ENCODE measurements at places on chromosomes 2 and 18. TPM values are rescaled to one million over a fixed set of nuclear protein-coding genes. Genes with fewer than 3 reads are reported as not detected.

DNA sequence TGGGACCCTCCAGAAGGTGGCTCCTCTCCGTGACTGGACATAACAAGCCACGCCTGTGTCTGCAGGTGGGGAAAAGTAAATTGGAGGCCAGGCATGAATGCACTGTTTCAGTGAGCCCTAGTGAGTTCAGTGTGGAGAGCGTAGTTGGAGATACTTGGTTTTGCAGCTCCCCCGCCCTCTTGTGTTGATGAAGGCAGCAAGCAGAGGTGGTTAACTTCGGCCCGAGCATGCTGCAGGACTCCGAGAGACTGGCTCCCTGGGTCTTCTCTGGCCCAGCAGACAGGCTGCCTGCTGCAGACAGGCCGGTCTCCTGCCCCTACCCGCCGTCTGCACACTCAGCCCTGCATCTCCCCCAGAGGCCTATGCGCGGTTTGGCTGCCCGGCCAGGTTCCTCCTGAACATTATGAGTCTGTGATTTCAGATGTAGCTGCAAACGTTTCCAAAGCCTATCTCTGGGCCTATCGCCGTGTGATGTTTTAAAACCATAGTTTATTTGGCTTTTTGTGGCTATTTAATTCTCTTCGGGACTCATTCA is 102.4 kb downstream of the LDLRAD4 start:
- DNase-seq, result no peak

DNA sequence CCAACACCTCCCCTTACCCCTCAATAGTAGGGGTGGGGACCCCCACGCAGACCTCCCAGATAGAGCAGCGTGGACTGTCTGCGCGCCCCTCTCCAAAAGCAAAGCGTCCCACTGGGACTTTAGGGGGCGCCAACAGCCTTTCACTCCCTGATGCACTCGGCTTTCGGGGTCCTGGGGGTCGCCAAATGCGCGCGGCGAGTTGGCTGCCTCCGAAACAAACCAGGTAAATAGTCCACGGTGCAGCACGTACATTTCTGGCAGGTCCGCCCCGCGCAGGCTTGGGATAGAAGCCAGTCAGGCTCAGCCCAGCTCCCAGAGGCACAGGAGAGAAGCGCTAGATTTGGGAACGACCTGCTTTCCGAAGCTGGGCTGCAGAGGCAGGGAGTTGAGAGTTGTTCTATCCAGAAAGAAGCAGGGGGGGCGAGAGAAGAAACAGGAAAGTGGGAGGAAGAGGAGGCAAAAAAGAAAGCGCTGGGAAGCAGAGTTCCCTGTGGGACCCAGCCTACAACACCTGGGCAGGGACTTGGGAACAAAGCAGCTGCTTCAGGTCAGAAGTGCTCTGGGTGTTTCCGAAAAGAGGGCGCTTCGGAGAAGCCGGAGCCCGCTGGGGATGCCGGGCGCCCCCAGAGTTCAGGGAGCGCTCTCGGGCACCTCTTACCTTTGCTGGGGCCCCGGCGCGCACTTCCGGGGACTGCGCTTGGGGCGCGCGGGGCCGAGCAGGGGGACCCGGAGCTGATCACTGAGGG is 544 bp downstream of the EVA1A start:
- no peak for DNase-seq

DNA sequence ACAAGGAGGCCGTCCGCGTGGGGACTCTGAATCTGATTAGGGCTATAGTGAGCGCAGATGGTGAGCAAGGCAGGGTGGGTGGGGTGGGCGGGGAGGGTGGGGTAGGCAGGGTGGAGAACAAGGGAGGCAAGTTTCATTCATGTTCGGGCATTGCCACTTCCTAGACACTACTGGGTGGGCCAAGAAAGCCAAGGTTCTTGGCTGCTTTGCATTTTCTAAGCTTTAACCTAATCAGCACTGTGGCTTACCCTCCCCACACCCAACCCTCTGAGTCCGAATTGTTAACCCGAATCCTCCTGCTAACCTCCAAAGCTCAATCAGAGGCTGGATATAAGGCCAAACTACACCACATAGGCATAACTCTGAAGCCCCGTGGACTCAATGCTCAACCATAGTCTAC is 18.1 kb downstream of the MROH2A start:
- DNase-seq, result no peak

DNA sequence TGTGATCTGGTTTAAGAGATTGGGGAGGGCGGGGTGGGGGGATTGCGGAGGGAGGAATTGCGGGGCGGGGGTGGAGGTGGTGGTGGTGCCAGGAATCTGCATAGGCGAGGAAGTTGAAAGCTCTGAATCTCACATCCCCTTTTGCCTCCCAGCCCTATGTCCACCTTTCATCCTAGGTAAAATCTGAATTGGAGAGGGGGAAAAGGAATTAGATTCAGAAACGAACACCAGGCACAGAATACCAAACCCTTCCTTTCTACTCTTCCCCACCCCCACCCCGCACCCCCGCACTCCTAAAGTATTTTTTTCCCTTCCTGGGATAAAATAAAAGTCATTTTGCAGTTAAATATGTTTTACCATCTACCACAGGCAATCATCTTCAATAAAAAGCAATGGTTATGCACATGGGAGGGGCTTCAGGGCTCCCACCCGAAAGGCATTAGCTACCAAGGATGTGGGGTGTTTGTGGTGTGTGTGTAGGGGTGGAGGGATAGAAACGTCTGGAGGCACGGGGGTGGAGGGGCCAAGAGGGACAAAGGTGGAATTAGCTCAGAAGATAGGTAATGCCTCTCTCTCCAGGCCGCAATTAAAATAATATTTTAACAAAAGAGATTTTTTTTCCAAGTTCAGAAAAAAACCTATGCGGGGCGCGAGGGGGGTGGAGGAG is 1.8 kb downstream of the IGFBP5 start:
- no peak for DNase-seq

DNA sequence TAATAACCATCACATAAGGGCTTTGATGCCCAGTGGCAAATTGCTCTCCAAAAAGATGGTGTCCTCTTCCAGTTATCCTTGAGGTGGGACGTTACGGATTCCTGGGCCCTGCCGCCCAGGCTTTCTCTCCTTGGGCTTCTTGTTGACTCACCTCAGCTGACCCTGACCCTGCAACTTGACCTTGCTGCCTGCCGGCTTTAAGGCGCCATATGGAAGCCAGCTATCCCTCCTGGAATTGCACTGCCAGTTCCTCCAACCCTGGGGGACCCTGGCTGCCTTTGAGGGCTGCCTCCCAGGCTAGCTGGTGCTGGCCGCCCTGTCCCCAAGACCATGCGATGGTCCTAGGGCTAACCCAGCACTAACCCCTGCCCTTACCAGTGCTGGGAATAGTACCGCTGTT is 28.3 kb upstream of the B3GNT7 start:
- DNase-seq, result no peak

GRCh38 chr2:147364597-147364996 is 480.2 kb upstream of the ACVR2A start:
- no peak for DNase-seq

- no peak for DNase-seq
Observed at GRCh38 chr2:215983581-215984351, 29.6 kb downstream of the MREG start.

DNA sequence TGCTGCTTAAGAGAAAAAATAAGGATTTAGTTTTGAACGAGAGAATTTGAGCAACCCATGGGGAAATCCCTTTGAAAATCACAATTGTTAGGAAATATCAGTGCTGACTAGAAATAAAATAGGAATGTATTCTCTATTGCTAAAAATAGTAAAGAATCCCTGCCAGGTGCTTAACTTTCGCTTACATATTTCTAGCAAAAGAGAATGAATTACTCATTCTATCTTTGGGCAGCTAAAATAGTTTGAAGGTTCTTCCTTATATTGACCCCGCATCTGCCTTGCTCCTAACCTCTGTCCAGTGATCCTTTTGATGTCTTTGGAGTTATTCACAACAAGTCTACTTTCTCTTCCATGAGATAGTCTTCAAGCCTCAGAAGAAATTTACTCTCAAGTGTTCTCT is 103.8 kb downstream of the PLCL1 start:
- DNase-seq, result no peak

GRCh38 chr2:207055257-207055656 is 110.5 kb downstream of the KLF7 start:
- DNase-seq, result no peak

DNA sequence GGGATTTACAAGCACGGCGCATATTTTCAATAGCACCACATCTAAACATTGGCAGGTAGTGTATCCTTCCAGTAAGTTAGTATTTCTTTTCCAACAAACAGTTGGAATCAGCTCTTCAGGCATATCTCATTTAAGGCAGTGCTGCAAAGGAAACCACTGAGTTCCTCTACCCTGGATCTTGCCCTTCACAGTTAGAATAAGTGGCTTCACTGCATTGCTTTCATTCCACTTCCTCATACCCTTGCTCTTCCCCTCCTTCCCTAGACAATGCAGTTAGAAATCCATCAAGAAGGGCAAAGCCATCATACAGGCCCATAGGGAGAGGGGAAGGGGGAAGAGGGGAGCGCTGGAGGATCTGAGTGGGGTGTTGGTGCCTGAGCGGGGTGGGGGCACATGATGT is 173.7 kb downstream of the FBXO15 start:
- no peak for DNase-seq

DNA sequence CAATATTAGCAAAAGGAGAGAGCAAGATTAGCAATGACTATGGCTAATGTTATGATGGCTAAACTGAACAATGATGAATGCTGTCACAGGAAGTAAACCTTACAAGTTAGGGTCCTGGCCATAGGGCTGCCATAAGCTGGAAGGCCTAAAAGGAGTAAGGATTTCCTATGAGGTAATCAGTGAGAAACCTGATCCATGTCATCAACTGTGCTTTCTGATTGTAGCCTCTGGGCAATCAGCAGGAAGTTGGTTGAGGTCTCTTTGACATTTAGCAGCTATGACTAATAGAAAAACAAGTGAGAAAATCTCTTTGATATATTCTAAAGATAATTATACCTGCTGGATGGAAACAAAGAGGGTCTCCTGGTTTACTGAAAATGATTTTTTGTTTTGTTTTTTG is 193.0 kb downstream of the RAB3GAP1 start:
- no peak for DNase-seq

GRCh38 chr18:63138436-63139340 is 180.9 kb downstream of the BCL2 start:
- DNase-seq, result no peak

DNA sequence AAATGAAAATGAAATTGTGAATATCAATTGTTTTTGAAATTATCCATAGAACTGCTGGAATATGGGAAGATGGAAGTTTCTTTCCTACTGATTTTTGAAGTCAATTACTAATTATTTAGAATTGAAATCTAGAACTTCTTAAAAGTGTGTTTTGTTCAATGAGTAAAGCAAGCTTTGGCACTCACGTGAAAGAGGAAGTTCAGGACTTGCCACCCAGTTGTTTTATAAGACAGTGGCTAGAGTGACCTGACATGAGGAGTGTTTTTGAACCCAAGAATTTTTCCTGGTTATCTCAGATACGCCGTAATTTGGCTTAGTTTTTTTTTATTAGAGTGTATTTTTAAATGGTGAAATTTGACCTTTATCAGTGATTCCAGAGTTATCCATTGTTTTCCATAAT is 3.5 kb downstream of the MXD1 start:
- DNase-seq, result no peak

- DNase-seq, result no peak
Observed at GRCh38 chr2:167279810-167280209, 391.5 kb downstream of the XIRP2 start.

DNA sequence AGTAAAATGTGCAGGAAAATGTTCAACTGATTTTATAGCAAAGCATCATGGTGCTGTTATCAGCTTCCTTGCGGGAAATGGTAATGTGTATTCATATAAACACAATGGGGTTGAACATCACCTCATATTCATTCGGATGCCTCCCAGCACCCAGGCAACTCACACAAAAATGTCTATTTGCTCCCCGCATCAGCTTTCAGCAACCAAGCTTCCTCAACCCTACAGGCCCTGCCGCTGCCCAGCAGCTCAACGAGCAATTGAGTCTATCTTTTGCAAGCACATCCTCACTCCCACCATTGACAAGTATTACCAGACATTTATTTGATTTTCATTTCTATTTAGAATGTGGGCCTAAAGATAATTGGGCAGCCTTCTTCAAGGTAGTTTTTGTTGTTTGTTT is 2161.4 kb upstream of the PIK3C3 start:
- no peak for DNase-seq

- no peak for DNase-seq
Observed at GRCh38 chr2:109695290-109695689, 81.1 kb downstream of the SOWAHC start.

- no peak for DNase-seq
Observed at GRCh38 chr2:130850788-130851623, 14.3 kb downstream of the ARHGEF4 start.

DNA sequence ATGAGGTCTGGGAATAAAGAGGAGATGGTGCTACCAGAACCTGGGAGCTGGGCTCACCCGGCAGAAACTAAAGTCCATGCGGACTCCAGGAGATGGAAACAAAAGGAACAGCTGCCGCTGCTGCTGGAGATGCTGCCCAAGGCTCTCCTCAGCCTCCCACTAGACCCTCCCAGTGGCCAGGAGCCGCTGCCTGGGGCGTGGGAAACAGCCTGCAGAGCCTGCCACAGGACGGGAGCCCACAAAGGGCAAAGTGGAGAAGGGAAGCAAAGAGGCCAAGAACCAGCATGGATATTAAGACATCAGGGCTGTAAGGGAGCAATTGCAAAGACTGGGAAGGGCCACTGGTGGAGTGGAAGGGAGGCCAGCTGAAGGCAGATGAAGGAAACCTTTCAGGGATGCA is 179.6 kb downstream of the NCK2 start:
- DNase-seq, result no peak

GULP1 gene
- not detected for polyA plus RNA-seq

MAP4K3 gene
- polyA plus RNA-seq, result 2.7 TPM

TMEM163 gene
- polyA plus RNA-seq, result 0.45 TPM

CLEC4F gene
- polyA plus RNA-seq, result not detected

L3MBTL4 gene
- 0.13 TPM for polyA plus RNA-seq

CFAP65 gene
- polyA plus RNA-seq, result not detected

TBR1 gene
- polyA plus RNA-seq, result not detected

B3GNT7 gene
- polyA plus RNA-seq, result 0.14 TPM

MEIS1 gene
- polyA plus RNA-seq, result not detected
